ENCODE measurements at places on chromosomes 12 and 14. TPM values are rescaled to one million over a fixed set of nuclear protein-coding genes. Genes with fewer than 3 reads are reported as not detected.
A peak's percentile ranks its signal among the peaks of the same experiment; 100 is the strongest.

The ATL1 gene
- 3.5 TPM for polyA plus RNA-seq

The LRP1 gene
- polyA plus RNA-seq = 101 TPM

The HVCN1 gene
- polyA plus RNA-seq = 4.9 TPM

The RBM23 gene
- 69.9 TPM for polyA plus RNA-seq

The APPL2 gene
- 33.5 TPM for polyA plus RNA-seq

The MARK3 gene
- polyA plus RNA-seq = 85.2 TPM

The CLEC9A gene
- polyA plus RNA-seq = 2.0 TPM

The KRT79 gene
- not detected for polyA plus RNA-seq

The CIROP gene
- not detected for polyA plus RNA-seq

The SVOP gene
- polyA plus RNA-seq = 0.04 TPM

- no peak for DNase-seq
Measured at GRCh38 chr12:50551866-50552265, 47.1 kb downstream of the DIP2B start.

DNA sequence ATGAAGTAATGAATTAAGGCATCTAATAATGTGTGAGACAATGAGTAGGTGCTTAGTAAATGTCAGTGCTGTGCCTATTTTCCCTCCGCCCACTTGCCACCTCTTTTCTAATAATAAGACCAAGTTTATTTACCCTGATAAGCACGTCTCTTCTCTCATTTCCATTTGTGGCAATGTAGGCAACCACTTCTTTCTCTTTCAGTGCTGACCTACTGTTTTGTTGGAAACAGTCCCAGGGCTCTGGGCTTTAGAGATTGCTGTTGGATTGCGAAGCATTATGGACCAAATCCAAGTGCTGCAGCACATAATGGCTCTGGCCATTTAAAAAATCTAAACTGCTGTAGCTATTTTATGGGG, 141.3 kb upstream of the PLEKHG7 start:
- DNase-seq = peak; percentile 67

- no peak for DNase-seq
Measured at GRCh38 chr12:82660541-82661325, 26.0 kb upstream of the TMTC2 start.

GRCh38 chr12:8637666-8638065, 25.0 kb downstream of the MFAP5 start:
- no peak for DNase-seq

GRCh38 chr12:98373025-98373554, 142.3 kb upstream of the TMPO start:
- peak; percentile 40 for DNase-seq

- no peak for DNase-seq
Measured at GRCh38 chr14:20400965-20401593, 12.2 kb downstream of the TEP1 start.

GRCh38 chr12:65838330-65838976, 14.2 kb downstream of the HMGA2 start:
- no peak for DNase-seq

DNA sequence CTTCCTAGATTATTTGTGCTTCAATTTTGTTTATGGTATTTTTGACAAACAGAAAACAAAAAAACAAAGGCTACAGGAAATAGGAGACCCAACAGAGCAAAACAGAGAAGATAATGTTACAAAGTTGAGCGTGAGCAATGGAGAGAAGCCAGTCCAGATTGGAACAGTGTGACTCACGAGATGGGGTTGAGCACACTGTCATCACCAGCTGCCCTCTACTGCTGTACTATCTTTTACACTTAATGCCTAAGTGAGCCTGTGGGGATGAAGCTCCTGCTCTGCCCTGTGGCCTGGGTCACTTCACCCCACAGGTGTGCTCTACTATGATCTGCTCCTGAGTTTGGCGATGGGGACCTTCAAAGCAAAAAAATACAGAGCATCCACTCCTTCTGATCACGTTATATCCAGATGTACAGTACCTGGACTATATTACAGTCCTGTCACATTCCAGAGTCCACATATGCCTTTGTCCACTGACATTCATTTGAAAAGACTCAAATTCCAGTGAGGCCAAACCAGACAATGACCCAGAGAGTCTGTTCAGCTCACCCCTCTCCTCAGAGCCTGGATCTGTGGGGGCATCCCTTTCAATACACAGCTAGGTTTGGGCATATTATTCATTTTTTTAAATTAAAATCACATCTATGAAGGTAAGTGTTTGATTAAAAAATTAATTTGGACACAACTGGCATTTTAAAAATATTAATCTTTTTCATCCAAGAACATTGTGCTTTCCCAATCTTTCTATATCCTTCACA, 4.4 kb downstream of the IPO8 start:
- no peak for DNase-seq

DNA sequence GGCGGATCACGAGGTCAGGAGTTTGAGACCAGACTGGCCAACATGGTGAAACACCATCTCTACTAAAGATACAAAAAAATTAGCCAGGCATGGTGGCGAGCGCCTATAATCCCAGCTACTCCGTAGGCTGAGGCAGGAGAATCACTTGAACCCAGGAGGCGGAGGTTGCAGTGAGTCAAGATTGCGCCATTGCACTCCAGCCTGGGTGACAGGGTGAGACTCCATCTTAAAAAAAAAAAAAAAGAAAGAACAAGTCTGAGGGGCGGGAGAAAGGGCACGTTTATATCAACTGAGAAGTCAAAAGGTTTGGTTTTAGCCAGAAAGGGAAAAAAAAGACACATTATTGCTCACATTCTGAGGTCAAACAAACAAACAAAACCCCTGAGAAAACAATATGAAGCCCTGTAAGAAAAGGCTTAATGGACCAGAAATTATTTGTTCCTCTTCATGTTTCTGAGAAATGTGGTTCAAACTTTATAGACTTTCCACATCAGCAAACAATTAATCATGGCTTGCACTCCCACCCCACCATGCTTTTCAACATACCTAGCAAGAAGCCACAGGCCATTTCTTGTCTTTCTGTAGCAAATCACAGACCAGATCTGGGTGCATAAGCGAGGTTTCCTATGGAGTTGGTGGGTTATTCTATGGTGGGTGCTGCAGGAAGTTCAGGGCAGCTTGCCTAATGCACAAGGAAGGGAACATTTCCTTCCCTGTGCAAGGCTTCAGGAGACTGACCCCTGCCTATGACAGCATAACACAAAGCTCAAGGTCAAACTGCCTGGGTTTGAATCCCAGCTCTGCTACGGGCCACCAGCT, 80.1 kb downstream of the SSPN start:
- no peak for DNase-seq

GRCh38 chr12:81077329-81077685, 572 bp upstream of the ACSS3 start:
- peak; percentile 56 for DNase-seq

GRCh38 chr12:81541121-81541520, 218.0 kb downstream of the PPFIA2 start:
- DNase-seq = no peak

GRCh38 chr12:77060136-77060882, 5.1 kb downstream of the E2F7 start:
- DNase-seq = no peak

GRCh38 chr14:99360774-99361595, 89.0 kb upstream of the BCL11B start:
- no peak for DNase-seq

GRCh38 chr12:74981541-74981940, 228.1 kb downstream of the KCNC2 start:
- no peak for DNase-seq

DNA sequence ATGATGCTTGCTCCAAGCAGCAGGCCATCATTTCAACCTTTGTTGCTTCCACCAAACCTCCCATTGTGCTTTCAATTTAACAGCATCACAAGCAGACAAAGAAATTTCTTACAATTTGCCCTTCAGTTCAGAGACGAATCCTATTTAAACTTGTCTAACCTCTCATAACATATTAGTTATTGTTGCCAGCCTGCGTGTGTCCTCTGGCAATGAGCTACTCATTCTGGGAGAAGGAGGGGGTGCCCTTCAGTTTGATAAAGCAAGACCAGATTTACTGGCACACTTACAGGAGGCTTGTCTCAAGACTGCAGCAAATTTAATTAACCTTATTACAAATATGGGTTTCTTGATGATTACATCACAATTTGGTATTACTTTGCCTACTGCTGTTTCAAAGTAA, 203.6 kb upstream of the SOX5 start:
- DNase-seq = no peak

GRCh38 chr14:72759670-72760069, 134.2 kb downstream of the DPF3 start:
- DNase-seq = no peak

GRCh38 chr12:125512541-125513298, 447.5 kb downstream of the AACS start:
- DNase-seq = no peak

DNA sequence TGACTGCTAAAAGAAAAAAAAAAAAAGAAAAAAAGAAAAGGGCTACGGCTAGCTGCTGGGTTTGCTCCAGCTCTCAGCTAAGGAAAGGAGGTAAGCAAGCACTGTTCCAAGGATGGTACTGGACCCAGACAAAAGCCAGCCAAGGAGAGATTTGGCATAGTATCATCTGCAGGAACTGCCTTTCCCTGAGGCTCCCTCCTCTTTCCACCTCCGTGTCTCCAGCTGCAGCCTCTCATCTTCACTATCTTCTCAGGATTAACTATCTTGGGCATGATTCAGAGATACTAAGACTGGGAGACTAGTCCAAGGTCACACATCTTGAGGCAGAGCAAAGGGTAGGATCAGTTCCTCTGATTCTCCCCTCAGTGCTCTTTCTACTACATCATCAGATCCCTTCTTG, 6.0 kb downstream of the KITLG start:
- DNase-seq = no peak

GRCh38 chr12:34403706-34404376, 381.5 kb downstream of the ALG10 start:
- DNase-seq = no peak

- DNase-seq = no peak
Measured at GRCh38 chr12:95182868-95183415, 34.3 kb downstream of the FGD6 start.

DNA sequence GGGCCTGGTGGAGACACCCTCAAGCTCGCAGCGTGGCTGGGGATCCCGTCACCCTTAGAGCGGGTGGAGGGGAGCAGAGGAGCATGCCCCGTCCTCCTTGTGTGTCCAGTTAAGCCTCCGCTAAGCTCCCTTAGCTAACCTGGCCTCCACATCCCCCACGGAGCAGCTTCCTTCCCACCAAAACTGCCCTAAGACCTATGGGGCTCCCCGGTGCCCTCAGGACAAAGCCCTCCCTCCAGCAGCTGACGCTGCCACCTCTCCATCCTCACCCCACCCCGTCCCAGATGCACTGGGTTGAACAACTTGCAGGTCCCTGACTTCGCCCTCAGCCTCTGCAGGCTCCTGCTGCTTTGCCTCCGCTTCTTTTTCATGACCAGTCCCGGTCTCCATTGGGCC, 4.0 kb downstream of the AHNAK2 start:
- no peak for DNase-seq
